ENCODE measurements at places on chromosomes 7 and 10.
A peak's percentile ranks its signal among the peaks of the same experiment; 100 is the strongest.

GRCh38 chr10:36271627-36272340 lies 629.7 kb upstream of the FZD8 start:
- no peak for DNase-seq

DNA sequence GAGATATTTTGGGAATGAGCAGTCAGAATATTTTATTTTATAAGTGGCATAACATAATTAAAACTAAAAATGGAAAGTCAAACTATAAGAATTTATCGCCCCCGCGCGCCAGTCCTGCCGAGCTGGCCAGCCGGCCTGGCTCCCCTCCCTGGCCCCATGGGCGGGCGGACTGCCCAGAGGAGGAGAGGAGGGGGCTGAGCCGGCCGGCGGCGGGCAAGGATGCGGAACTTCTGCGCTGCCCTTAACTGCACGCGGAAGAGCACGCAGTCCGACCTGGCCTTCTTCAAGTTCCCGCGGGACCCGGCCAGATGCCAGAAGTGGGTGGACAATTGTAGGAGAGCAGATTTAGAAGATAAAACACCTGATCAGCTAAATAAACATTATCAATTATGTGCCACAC lies 96.8 kb downstream of the DKK1 start:
- DNase-seq, result no peak

DNA sequence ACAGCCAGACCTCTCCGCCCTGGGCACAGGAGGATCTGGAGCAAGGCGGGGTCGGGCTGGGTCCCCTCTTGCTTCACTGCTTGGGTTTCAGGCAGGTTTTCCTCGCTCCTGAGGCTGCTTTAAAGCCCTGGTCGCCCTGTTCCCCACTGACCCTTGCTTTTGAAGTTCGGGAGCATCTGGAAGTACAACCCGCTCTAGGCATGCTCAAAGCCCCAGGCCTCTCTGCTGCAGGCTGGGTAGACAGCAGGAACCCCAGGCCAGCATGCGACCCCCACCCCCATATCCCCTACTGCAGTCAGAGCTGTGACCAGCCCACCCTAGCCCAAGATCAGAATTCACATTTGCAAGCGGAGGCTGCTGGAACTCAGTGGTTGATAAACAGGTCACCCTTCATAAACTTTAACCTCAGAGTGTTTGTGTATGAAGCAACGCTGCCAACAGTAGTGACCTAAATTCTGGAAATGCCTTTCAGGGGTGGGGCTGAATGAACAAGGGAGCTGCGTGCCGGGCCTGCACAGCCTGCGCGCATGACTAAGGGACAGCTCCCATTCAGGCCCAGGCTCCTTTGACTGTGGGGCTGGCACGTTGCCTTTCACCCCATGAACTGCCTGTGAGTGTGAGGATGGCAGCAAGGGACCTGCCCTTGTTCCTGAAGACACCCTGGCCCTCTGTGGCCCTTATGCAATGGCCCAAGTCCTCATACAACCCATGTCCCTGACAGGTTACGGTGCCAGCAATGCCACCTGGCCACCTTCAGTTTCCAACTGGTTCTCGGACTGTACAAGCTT lies 52.5 kb downstream of the PROSER2 start:
- peak; percentile 67 for DNase-seq

- no peak for DNase-seq
Measured at GRCh38 chr7:155222061-155222460, 75.6 kb upstream of the INSIG1 start.

GRCh38 chr10:11782793-11783557 lies 40.2 kb upstream of the PROSER2 start:
- peak; percentile 25 for DNase-seq

GRCh38 chr7:126157391-126157790 lies 1095.3 kb downstream of the GRM8 start:
- no peak for DNase-seq

DNA sequence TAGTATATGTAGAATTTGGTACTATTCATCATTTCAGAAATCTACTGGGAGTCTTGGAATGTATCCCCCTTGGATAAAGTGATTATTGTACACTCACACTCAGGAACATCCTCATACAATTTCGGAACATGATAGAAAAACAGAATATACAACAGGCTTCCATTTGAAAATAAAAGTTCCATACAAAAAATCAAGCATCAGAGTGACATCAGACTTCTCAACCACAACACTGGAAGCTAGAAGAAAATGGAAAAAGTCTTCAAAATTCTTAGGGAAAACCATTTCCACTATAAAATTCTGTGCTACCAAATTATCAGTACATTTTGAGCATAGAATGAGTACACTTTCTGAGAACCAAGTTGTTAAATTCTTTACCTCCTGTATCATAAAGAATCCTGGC lies 8.8 kb downstream of the LYZL1 start:
- DNase-seq, result no peak

- no peak for DNase-seq
Measured at GRCh38 chr10:130809761-130810515, 501.6 kb downstream of the TCERG1L start.

GRCh38 chr10:116742367-116743265 lies at the start of gene HSPA12A:
HSPA12A (minus strand) TSS chr10:116742566; CDS start chr10:116742469, 97 bp downstream.
- peak; percentile 39 for DNase-seq

DNA sequence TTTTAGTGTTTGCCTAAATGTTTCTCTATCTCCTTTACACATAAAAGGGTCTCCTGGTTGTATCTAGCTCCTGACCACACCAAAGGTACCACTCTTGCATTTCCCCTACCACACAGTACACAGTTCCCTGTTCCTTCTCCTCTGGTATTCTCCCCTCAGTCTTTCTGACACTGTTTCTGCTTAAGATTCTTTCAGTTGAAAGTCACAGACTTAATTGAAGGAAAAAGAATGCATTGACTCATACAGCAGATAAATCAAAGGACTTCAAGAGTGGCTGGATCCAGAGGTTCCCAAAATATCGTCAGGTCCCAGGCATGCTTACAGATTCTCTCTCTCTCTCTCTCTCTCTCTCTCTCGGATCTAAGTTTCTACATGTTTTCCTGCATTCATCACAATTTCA lies 185.6 kb upstream of the LRGUK start:
- no peak for DNase-seq

- DNase-seq, result no peak
Measured at GRCh38 chr10:114278884-114279191, 39.8 kb downstream of the VWA2 start.

DNA sequence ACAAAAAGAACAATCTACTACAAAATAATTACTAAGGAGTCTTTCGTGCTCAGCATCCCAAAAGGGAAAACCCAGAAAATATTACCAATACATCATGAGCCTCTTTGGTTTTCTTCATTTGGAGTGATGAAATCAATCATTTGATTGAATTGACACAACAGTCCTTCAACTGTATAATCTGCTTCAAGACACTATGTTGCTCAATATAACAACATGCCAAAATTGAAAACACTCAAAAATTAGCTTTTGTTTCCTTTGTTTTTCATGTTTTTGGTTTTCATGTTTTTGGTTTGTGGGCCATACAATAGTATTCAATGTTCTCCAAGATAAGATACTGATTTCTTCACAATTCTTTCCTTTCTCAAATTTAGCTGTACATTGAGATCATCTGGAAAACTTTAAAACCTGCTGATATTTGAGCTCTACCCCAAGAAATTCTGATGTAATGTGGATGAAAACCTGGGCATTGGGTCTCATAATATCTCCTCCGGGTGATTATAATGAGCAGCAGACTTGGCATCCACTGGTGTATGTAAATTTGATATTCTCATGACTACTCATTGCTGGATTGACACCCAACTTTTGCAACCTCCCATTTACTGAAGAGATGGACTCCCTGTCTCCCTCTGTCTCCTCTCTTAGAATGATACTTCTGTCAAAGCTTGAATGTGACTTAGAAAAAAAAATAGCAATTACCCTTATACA lies 4.6 kb downstream of the SOSTDC1 start:
- no peak for DNase-seq

- DNase-seq, result no peak
Measured at GRCh38 chr10:78458983-78459638, 425.4 kb downstream of the RPS24 start.

All from HFF-Myc (cell line).